Stimulated activated CD4-positive, alpha-beta T cell treated with anti-CD3 and anti-CD28 coated beads, Interleukin-4, amount 100 ng/mL, for 1 hour (primary cell): ENCODE measurements at places on chromosomes 5 and 9.
A peak's percentile ranks its signal among the peaks of the same experiment; 100 is the strongest.

DNA sequence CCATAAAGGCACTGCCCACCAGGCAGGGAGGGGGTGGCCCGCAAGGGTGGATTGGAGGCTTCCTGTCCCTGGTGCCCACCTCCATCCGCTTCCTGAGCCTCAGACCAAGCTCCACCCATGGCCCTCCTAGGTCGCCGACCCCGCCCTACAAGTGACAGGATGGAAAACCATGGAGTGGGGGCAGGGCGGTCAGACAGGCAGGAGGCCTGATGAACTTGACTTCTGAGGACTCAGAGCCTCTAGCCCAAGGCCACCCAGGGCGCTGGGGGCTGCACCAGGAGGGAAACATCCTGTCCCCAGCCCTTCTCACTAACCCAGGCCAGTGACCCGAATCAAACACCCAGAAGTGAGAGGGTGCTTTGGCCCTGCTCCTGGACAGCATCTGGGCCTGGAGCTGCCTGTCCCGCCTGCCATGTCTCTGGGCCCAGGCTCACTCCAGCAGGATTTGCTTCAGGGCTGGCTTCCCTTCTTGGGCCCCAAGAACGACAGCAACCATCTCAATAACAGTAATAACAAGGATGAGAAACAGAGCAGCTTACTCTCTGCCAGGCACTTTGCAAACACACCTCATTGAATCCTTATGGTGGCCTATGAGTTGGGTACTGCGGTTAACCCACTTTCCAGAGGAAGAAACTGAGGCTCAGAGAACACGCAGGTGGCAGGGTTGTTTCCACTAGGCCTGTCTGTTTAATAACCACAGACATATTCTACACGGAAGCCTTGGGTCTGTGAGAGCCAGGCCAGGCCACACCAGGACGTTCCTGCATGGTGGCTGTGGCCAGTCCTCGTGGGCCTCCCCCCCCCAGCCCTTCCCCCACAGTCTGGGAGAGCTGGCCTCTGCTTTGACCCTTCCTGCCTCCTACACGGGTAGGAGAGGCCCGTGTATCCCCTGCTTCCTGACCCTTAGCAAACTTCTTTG lies 4.4 kb upstream of the ST6GALNAC6 start:
- peak; percentile 68 for DNase-seq

- DNase-seq, result no peak
Observed at GRCh38 chr9:21362287-21362686, 5.6 kb downstream of the IFNA13 start.

DNA sequence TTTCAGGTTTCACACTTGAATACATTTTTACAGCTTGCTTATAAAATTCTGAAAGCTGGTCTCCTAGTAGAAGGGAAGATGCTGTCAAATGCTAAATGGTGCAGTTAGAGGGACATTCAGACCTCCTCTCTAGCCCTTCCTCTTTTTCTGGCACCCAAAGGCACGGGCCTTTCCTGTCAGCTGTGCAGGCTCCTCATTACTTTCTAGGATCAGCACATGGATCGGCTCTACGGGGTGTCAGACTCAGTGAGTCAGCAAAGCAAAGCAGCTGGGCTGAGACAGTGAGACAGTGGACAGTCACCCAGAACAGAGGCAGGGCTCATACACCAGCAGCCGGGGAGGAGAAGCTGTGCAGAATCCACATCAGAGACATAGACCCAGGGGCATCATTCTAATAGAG lies 80.0 kb upstream of the TNC start:
- DNase-seq, result no peak

GRCh38 chr5:1515311-1515920 lies 8.3 kb downstream of the LPCAT1 start:
- DNase-seq, result no peak

- no peak for DNase-seq
Observed at GRCh38 chr5:111242606-111243005, 18.4 kb downstream of the CAMK4 start.

DNA sequence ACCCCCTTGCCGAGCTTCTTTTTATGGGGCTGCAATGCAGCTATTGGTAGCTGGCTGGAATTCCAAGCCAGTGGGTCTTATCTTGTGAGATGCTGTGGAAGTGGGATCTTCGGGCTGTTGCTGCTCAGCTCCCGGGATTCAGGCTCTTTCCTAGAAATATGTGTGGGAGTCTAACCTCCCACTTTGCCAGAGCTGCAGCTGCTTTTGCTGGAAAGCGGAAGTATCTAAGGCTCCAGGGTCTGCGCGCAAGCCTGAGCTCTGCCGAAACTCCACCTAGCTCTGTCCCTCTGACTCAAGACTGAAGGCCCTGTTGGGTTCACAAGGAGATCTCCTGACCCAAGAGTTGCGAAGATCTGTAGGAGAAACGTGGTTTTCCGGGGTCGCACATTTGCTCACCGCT lies 151.1 kb upstream of the ANKRD55 start:
- no peak for DNase-seq
